ENCODE measurements at places on chromosomes 3 and 15. TPM values are rescaled to one million over a fixed set of nuclear protein-coding genes. Genes with fewer than 3 reads are reported as not detected.

OR5K2 gene
- polyA plus RNA-seq = not detected

TP63 gene
- not detected for polyA plus RNA-seq

STRC gene
- not detected for polyA plus RNA-seq

HTR3E gene
- polyA plus RNA-seq = not detected

COL8A1 gene
- not detected for polyA plus RNA-seq

PPP2R3A gene
- 0.05 TPM for polyA plus RNA-seq

MELTF gene
- polyA plus RNA-seq = 0.36 TPM

CAMK2N2 gene
- polyA plus RNA-seq = not detected

EPHA6 gene
- polyA plus RNA-seq = not detected

PPCDC gene
- polyA plus RNA-seq = 18.7 TPM

RHOV gene
- not detected for polyA plus RNA-seq

MRPS11 gene
- 70.2 TPM for polyA plus RNA-seq

MAP6D1 gene
- polyA plus RNA-seq = 0.18 TPM

GRM7 gene
- polyA plus RNA-seq = not detected

CKMT1A gene
- not detected for polyA plus RNA-seq

SLC22A13 gene
- polyA plus RNA-seq = not detected

FBLN2 gene
- not detected for polyA plus RNA-seq

XCR1 gene
- 0.05 TPM for polyA plus RNA-seq

ALDH1A3 gene
- polyA plus RNA-seq = not detected

GPR27 gene
- polyA plus RNA-seq = 5.7 TPM

KNL1 gene
- 0.04 TPM for polyA plus RNA-seq

DOCK3 gene
- polyA plus RNA-seq = not detected

RLBP1 gene
- not detected for polyA plus RNA-seq

LYZL4 gene
- polyA plus RNA-seq = not detected

PRR20G gene
- polyA plus RNA-seq = not detected

Measured in CD14-positive monocyte (primary cell).